Aortic smooth muscle cell (primary cell): ENCODE measurements at places on chromosomes 11 and 22. TPM values are rescaled to one million over a fixed set of nuclear protein-coding genes. Genes with fewer than 3 reads are reported as not detected.

Gene C11orf21
- not detected in 2 replicates for total RNA-seq

Gene XKR3
- total RNA-seq, result 0.06 TPM in 1 of 2 replicates, not detected in the other

Gene KIRREL3
- not detected in 2 replicates for total RNA-seq

Gene PRR14L
- 17.7 and 20.0 TPM in 2 replicates for total RNA-seq

Gene PTH
- not detected in 2 replicates for total RNA-seq
